ENCODE measurements at places on chromosomes 4 and X.

DNA sequence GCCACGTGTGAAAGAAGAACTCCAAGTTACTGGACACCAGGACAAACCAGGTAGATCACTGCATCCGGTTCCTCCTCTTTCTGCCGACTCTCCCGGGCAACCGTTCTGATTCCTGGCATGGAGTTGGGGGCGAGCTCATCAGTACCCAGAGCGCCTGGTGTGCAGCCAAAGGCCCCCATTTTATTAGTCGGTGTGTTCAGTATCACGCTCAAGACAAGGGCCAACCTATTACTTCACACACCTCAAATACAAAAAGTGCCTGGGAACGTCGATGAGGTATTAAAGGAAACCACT, 2.8 kb upstream of the CTBP1 start:
- no peak for DNase-seq

DNA sequence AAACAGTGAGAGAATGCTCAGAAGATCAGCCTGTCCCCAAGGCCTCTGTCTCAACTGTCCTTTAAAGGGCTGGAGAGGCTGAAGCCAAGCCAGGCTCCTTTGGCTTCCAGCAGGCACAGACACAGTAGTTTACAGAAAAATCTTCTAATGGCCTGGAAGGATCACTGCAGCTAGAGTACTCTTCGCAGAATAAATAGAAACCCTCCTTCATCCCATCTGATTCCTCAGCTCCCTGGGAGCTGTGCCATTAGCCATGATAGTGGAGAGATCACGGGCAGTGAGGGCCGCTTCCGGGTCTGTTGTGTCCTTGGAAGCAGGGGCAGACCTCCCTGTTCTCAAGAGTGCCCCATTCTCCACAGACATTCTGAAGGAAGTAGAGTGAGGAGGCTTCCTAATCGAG, 63.1 kb downstream of the CCNI start:
- no peak for DNase-seq

DNA sequence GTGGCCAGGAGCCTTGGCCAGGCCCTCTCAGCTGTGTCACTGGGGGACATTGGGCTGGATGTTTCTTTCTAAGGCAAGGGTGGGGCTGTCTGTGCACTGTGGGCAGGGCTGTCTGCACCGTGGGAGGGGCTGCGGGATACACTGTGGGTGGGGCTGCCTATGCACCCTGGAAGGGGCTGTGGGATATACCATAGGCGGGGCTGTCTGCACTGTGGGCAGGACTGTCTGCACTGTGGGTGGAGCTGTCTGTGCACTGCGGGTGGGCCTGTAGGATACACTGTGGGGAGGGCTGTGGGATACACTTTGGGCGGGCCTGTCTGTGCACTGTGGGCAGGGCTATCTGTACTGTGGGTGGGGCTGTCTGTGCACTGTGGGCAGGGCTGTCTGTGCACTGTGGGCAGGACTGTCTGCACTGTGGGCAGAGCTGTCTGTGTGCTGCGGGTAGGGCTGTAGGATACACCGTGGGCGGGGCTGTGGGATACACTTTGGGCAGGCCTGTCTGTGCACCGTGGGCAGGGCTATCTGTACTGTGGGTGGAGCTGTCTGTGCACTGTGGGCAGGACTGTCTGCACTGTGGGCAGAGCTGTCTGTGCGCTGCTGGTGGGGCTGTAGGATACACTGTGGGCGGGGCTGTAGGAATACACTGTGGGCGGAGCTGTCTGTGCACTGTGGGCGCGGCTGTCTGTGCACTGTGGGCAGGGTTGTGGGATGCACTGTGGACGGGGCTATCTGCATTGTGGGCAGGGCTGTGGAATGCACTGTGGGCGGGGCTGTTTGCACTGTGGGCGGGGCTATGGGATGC, 31.1 kb downstream of the ACOX3 start:
- DNase-seq = peak; percentile 42

DNA sequence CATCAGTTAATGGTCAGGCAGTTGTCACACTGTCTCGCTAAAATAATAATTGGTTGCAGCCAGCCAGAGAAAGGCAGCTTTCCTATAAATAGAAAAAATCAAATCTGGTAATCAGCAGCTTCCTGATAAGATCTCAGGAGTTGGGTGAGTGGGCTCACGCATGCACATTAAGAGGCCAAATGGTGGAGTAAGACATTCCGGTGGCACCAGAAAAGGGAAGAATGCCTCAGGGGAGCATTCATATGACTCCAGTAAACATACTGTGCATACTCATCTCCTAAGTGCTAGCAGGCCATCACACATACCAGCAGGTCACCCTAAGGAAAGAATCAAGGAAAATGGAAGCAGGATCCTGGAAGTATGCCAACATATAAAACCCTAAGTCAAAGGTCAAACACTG, 40.1 kb downstream of the UGT2B15 start:
- no peak for DNase-seq

DNA sequence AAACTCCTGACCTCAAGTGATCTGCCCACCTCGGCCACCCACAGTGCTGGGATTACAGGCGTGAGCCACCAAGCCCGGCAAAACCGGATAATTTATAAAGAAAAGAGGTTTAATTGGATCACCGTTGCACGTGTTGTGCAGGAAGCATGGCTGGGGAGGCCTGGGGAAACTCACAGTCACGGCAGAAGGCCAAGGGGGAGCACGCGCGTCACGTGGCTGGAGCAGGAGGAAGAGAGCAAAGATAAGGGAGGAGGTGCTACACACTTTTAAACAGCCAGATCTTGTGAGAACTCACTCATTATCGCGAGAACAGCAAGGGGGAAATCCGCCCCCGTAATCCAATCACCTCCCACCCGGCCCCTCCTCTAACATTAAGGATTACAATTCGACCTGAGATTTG, 177.9 kb upstream of the TENM3 start:
- no peak for DNase-seq

DNA sequence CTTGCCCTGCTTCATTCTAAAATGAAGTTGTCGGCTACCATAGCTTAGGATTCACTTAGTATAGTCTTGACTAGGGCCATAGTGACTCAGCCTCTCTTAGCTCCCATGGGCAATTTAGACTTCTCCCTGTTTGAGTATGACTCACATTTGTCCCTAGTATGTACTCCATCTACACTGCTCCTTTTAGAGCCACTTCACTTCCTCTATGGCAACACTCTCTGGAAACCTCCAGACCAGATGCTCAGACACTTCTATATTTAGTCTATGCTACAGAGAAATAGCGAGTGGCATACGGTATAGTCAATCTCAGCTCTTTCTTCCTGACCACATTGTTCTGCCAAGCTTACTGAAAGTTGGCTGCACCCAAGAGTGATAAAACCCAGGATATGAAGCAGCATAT, 11.2 kb downstream of the MEPE start:
- DNase-seq = no peak

DNA sequence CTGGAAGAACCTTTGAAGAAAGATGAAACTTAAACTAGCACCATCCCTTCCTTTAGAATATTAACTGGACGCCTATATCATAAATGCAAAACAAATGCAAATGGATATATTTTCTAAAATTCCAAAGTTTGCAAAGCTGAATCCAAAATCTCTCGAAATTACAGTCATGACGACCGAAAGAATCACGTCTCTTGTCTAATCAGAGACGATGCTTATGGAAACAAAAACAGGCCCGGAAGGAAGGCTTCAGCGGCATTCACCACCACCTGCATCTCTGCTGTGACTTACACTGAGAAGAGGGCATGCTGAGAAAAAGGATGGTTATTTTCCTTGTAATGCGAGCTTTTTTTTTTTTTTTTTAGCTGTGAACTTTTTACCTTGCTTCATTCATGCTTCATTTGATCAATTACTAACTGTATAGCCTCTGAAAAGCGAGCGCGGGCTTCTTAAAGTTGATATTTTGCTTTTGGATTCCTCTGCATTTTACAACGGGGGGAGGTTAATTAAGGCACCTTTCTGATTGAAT, 209.3 kb downstream of the SOWAHB start:
- no peak for DNase-seq

- DNase-seq = no peak
Measured at GRCh38 chr4:153001626-153002025, 65.5 kb downstream of the FHDC1 start.

- peak; percentile 90 for DNase-seq
Measured at GRCh38 chrX:153726286-153727122, 1.8 kb downstream of the ABCD1 start.

- no peak for DNase-seq
Measured at GRCh38 chrX:32150141-32150540, 1061.2 kb downstream of the DMD start.

DNA sequence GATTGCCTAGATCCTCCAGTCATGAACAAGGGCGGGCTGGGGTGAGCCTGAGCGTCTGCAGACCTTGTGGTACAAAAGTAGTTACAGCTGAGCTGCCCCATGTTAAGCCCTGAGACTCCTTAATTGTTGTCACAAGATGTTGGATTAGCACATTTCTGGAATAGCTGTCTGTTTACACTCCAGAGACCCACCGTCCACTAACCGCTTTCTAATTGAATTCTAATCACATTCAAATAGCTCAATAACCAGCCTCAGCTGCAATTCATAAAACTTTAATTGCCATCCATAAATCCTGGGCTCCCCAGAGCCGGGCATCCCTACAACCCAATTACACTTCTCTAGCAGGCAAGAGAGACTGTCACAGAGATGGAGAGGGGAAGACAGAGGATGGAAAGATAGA, 1.6 kb upstream of the GSX2 start:
- DNase-seq = no peak

GRCh38 chr4:14025111-14025510, 397.6 kb upstream of the BOD1L1 start:
- no peak for DNase-seq

DNA sequence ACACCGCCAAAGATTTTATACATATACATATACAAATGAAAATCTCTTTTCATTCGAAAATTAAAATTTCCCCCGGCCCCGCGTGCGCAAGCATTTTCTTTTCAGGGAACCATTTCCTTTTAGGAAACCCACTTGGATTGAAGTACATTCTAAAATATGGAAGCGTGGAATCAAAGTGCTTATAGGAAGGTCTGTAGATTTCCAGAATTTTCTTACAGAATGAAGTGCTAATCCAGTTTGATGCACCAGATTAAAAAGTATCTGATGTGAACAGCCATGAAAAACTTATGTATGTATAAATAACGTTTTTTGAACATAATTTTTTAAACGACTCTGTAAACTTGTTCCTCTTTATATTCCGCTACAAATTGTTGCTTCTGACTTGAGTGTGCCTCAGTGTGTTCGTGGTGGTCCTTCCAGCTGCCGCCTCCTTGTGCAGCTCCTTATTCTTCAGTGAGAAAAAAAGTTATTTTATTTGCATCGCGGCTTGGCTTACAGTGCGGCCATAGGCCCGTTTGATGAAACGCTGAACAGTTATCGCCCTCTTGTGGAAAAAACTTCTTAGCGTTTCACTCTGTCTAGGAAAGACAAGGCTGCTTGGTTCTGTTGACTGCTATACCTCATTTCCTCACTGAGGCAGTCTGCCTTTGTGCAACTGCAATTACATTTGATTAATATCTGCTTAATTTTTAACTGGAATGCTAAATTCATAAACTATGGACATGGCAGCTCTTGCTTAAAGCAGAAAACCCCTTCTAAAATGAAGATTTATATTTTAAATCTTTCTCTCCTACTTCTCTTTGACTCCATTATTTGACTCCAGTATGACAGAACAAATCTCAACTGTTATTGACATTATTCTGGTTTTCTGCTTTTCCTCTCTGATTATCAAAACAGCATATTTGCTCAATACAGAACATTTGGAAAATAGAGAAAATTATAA, 4.7 kb upstream of the NKX6-1 start:
- DNase-seq = peak; percentile 44

- no peak for DNase-seq
Measured at GRCh38 chrX:41526271-41526670, 79.1 kb downstream of the NYX start.

DNA sequence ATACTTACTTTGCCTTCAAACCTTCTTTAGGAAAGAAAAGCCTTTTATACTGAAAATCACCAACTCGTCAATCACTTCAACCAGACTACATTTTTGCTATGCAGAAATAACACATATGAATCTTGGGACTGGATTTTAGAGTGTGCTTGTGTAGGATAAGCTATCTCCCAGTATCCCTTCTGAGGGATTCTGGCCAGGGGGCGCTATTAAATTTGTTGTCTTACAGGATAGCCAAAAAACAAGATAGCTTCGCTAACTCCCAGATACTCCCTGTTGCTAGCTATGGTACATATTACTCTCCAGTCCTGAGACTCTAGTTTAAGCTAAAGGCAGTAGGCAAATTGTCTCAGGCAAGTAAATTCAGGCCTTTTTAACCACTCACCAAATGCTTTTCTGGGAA, 167.2 kb downstream of the LHFPL1 start:
- DNase-seq = peak; percentile 26

DNA sequence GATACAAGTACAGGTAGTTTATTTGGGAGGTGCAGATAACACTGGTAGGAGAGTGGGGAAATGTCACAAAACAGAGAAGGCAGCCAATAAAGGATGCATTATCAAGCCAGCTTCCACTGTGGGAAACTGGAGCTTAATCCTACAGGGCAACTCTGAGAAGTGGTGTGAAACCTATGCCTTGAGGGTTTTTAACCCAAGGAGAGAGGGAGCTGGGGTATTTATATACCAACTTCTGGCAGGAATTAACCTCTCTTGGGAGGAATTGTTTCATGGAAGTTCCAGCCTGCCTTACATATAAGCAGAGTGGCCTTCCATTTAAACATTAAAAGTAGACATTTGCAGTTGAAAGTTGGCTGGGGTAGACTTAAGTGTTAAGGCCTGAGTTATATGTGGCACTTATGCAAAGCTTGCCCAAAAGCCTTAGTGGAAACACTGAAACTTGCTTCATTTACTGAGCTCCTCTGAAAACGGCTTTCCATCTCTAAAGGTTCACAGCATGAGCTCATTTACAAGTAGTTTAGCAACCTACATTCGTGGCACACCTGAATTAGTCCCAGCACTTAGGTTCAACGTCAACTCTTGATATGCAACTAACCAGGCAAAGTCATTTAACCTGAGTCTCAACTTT, 19.2 kb downstream of the MAGEB17 start:
- DNase-seq = no peak

DNA sequence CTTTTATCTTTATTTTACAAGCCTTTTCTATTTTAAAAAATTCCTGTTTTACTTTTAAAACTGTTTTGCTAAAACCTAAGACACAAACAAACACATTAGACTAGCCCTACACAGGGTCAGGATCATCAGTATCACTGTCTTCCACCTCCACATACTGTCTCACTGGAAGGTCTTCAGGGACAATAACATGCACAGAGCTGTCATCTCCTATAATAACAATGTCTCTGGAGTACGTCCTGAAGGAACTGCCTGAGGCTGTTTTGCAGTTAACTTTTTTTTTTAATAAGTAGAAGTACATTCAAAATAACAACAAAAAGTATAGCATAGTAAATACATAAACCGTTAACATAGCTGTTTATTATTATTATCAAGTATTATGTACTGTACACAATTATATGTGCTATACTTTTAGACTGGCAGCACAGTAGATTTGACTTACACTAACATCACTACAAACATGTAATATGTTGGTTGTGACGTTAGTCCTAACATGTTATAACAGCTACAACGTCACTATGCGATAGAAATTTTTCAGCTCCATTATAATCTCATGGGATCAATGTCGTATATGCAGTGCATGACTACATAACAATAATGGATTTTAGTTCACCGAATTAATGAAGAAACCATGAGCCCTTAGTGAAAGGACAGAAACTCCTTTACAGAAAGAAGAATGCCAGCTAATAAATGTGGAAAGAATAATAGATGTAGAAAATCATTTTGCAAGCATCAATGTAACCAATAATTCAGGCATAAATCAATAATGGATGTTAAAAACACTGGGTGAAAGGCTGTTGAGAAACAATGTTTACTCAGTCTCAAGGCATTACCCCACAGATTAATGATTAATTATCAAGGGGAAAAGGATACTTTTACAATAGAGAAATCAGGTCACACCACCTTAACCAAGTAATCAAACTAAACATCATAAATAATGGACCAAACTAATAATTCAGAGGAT, 49.2 kb downstream of the FBXW7 start:
- DNase-seq = no peak

- DNase-seq = no peak
Measured at GRCh38 chr4:156290811-156291210, 337.1 kb upstream of the CTSO start.
